Ascending aorta (tissue), 2 donors: ENCODE measurements at places on chromosomes 16 and 17. TPM values are rescaled to one million over a fixed set of nuclear protein-coding genes. Genes with fewer than 3 reads are reported as not detected.
A peak's percentile ranks its signal among the peaks of the same experiment; 100 is the strongest.

CDC6 gene
- total RNA-seq: 1.2 TPM

PPY gene
- total RNA-seq: not detected

RAC3 gene
- not detected for total RNA-seq

KRT33A gene
- not detected for total RNA-seq

IL21R gene
- 0.21 TPM for total RNA-seq

PLCG2 gene
- 34.2 TPM for total RNA-seq

GRCh38 chr17:63525190-63525946, 2.2 kb downstream of the KCNH6 start:
- no peak for DNase-seq

DNA sequence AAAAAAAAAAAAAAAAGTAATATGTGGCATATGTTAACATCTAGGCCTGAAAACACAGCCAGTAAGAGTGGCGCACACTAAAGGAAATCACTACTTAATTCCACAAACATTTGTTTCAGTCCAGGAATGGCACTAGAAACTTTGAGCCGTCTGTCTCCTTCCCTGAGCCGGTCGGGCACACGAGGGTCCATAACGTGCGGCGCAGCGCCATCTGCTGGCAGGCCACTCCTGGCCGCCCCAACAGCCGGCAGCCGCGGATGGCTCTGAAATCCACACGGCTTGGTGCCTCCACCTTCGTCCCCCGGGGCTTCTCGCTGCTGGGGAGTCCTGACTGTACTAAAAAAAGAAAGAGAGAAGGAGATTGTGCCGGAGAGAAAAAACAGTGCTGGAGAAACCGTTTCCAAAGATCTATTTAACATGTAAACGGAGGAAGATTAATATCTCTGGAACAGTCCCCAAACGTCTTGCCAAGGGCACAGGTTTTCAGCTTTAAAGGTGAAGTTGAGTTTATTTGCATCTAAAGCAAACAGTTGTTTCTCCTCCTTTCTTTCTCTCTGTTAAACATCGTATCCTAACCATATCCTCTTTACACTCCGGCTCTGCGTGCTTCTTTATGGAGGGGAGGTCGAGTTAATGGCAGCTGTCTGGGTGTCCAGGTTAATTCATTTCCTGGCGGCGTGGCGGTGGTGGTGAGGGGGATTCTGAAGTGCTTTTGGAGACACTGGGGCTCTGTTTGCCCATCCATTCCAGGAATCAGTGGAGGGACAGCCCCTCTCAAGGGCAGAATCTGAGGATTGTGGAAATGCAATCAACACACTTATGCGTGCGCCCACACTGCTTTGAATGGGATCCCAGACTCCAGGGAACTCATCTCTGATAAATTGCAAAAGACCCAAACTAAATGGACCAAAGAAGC, 611.3 kb upstream of the SALL1 start:
- DNase-seq: no peak

- DNase-seq: no peak
Measured at GRCh38 chr17:4645642-4646041, 4.2 kb upstream of the ALOX15 start.

GRCh38 chr17:2215616-2216364, 87.8 kb downstream of the SMG6 start:
- peak; percentile 82 for DNase-seq

DNA sequence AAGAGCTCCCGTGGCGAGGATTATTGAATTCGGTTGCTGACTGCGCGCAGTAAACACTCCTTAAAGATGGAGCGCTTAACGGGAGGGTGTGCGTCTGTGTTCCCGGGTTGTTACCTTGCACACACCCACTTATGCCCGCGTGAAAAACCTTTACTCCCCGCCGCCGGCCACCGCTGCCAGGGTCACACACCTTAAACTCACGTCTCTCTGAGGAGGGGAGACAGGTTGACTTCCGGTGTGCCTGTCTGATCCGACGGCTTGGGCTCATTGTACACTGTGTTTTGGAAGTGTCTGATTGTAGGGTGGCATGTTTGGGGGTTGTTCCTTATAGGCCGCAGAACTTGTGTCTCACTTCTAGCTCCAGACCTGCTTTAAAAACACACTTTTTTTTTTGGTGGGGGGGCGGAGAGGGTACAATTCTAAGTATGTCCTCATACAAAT, 66.8 kb downstream of the KPNA2 start:
- no peak for DNase-seq

GRCh38 chr17:17186551-17187505, 19.3 kb downstream of the PLD6 start:
- DNase-seq: no peak

GRCh38 chr17:42133461-42134041, 10.9 kb downstream of the HSPB9 start:
- no peak for DNase-seq

- DNase-seq: no peak
Measured at GRCh38 chr17:41308918-41309359, at the start of gene KRTAP16-1. TSS of gene KRTAP16-1 (minus strand) at chr17:41309309. CDS start at chr17:41309253, 56 bp downstream.

DNA sequence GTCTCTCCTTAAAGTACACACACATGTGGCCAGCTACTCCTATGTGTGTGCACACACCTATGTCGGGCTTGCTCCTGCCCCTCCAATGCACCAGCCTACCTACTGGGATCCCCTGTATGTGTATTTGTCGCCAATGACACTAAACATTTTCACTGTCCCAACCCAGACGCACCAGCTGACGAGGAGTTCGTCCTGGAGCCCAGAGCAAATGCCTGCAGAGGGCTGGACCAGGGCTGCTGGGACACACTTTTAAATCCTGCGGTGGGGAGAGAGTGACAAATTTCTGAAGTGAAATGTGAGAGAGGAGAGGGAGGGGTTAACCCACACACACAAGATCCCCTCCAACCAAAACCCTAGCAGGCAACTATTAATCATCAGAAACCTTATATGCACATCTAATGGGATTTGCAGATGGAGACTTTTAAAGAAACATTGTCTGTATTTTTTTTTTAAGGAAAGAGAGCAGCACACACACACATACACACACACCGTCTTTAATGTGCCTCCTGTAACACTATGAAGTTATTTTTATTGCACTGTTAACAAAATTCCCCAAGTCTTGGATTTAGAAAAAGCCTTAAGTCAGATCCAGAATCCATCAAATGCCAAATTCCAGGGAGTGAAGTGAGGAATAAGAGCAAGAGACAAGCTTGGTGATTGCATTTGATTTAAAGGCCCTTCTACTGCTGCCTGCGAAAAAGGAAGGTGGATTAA, at the start of gene MEOX1:
Gene MEOX1, minus strand, starts transcription at position 224 of the 714 bp plus-strand sequence. CDS start 388 bp downstream, outside the sequence.
- DNase-seq: no peak

GRCh38 chr17:80050706-80051105, 14.3 kb downstream of the CCDC40 start:
- no peak for DNase-seq

GRCh38 chr16:9061358-9061813, 30.1 kb upstream of the HAPSTR1 start:
- DNase-seq: peak; percentile 68

- DNase-seq: no peak
Measured at GRCh38 chr17:40726919-40727318, 23.4 kb upstream of the KRT24 start.

DNA sequence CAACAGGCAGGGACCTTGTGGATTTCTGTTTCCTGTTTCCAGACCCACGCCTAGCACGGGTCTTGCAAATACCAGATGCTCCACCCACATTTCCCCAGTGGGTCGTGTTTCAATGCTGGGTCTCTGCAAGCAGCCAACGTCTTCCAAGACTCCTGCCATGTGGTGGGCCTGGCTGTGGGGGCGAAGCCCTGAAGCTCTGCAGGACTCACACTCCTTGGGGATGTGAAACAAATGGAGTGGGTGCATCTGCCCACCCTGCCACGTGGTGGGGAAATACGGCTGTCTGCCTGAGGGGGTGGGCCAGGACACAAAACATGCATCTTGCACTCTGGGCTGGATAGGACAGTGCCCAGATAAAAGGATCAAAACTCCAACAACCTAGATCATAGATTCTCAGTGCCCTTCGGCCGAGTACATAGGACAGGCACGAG, 32.6 kb downstream of the FA2H start:
- DNase-seq: no peak

GRCh38 chr17:59387351-59388068, 56.1 kb downstream of the YPEL2 start:
- no peak for DNase-seq
